ENCODE measurements at places on chromosomes 5 and 9. TPM values are rescaled to one million over a fixed set of nuclear protein-coding genes. Genes with fewer than 3 reads are reported as not detected.

GRCh38 chr5:140480310-140481014 lies 67.0 kb upstream of the EIF4EBP3 start:
- peak overlapping the region; percentile 10 for H3K27ac ChIP-seq
- H3K27me3 ChIP-seq = no peaks in the 10 kb centered on the region
- peaks cover 20% of the 10 kb centered on the region for H3K4me1 ChIP-seq
- no peak for DNase-seq
- H3K36me3 ChIP-seq = peaks cover 5% of the 10 kb centered on the region

GRCh38 chr5:55973296-55973695 lies 21.5 kb downstream of the IL6ST start:
- no peak for DNase-seq
- peaks cover 6% of the 10 kb centered on the region for H3K4me1 ChIP-seq
- no peak overlapping the region for H3K27ac ChIP-seq
- peaks cover 4% of the 10 kb centered on the region for H3K36me3 ChIP-seq
- no peak overlapping the region for H3K4me3 ChIP-seq

DNA sequence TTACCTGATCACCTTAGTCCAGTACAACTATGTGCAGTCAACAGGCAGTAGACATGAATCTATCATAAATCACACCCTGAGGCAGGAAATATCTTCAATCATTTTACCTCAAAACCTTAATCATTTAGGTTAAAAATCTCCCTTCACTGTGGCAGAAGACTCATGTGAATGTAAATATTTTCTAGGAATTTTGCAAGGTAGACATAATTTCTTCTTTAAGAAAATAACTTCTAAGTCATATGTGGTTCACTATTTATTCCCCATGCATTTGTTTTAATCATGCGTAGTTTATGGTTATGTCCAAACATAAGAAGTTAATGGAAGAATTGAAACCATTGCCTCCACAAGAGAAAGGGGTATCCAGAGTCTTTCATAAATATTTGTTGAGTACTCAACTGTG lies 97.0 kb downstream of the HMHB1 start:
- H3K36me3 ChIP-seq = no peaks in the 10 kb centered on the region
- H3K27me3 ChIP-seq = no peaks in the 10 kb centered on the region
- no peak overlapping the region for H3K27ac ChIP-seq
- H3K4me3 ChIP-seq = no peak overlapping the region
- DNase-seq = no peak
- no peaks in the 10 kb centered on the region for H3K4me1 ChIP-seq

GRCh38 chr5:155700333-155700732 lies 626.6 kb upstream of the SGCD start:
- no peak overlapping the region for H3K4me3 ChIP-seq
- no peaks in the 10 kb centered on the region for H3K27me3 ChIP-seq
- no peaks in the 10 kb centered on the region for H3K36me3 ChIP-seq
- no peaks in the 10 kb centered on the region for H3K4me1 ChIP-seq

DNA sequence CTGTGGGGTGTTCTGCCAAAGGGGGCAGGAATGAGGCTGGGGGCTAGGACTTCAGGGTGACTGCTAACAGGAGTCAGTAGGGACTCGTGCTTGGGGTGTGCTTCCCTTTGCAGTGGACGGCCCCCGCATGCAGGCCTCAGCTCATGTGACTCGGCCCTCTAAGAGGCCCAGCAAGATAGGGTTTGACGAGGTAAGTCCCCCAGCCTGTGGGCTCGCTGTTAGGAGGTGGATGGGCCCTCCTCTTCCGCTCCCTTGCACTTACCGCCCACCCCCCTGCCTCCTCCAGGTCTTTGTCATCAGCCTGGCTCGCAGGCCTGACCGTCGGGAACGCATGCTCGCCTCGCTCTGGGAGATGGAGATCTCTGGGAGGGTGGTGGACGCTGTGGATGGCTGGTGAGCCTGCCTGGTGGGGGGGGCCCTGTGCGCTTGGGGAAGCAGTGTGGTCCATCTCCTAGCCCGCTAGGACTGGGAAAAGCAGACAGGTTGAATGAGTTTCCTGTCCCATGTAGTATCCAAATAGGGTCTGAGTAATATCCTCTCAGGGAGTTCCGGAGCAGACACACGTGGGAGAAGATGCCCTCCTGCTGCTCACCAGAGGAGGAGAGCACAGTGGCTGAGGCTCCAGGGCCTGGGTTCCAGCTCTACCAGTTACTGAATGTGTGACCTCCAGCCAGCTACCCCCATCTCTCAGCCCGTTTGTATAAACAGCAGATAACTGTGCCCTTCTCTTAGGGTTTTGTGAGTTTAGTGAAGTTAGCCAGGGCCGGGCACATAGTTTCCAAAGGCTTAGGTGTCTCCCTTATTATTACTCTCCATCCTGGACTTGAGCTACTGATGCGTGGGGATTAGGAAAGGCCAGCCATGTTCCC lies 8.2 kb downstream of the CERCAM start:
- peaks cover 3% of the 10 kb centered on the region for H3K4me1 ChIP-seq
- no peak overlapping the region for H3K27ac ChIP-seq
- H3K4me3 ChIP-seq = no peak overlapping the region
- no peak for DNase-seq
- peaks cover 4% of the 10 kb centered on the region for H3K36me3 ChIP-seq

DNA sequence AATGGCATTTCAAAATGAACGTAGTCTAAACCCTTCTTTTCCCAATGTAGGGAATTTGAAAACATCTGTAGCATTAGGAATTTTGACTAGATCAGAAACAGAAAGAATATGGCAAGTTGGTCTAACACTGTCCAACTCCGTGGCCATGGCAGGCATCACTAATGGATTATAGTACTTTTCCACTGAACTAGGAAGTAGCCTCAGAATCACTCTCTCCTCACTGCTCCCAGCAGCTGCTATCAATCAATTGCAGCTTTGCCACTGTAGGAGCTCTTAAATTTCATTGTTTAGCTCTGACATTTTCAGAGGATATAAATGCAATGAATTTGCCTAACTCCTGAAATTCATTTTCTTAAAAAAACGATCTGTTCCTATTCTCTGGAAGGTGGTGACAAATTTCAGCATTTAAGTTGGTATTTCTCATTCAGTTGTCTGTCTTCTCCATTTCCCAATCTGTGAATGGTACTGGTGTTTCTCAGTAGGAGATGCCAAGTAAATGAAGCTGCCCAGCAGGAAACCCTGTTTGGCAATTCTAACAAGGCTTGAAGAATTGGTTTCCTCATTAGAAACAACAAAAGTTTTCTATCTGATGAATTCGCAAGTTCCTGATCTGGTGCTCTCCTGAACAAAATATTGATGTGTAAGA lies 64.7 kb downstream of the TLR4 start:
- H3K4me1 ChIP-seq = peaks cover 8% of the 10 kb centered on the region
- no peak overlapping the region for H3K4me3 ChIP-seq
- DNase-seq = no peak
- H3K27me3 ChIP-seq = peaks cover 1% of the 10 kb centered on the region

DNA sequence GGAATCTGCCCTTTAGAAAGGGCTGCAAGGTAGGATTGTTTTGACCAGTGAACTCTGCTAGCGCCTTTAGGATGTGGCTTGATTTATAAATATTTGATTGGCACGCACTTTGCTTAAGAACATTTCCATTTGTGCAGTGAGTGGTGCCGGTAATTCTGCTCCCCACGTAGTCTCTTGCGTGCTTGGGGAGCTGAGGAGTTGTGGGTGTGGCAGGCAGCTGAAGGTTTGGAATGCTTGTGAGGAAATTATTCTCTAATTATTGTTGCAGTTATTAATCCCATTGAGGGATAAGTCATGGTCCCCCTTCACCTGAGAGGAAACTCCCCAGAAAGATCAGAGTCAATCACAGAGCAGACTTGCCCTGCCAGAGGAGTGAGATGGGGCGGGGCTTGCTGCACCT lies 76.7 kb downstream of the FGF1 start:
- no peaks in the 10 kb centered on the region for H3K36me3 ChIP-seq
- no peak for DNase-seq
- no peak overlapping the region for H3K4me3 ChIP-seq
- no peaks in the 10 kb centered on the region for H3K27me3 ChIP-seq

DNA sequence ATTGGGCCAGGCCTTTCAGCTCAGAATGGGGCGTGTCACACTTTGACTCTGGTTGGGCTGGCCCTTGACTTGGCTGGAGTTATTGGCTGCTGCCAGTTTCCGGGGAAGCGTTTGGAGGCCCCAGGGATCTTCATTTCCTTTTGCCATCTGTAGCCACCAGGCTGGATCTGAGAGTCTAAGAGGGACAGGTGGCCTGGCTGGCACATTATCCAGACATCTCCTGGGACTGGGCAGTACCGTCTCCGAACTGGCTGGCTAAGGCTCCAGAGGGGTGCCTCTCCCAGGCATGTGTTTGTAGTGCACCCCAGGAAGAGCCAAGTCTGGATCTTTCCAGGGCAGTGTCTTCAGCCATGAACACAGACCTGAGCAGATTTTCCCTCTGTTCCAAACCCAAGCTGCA lies 9.7 kb upstream of the JADE2 start:
- no peak for DNase-seq
- no peaks in the 10 kb centered on the region for H3K27me3 ChIP-seq
- H3K27ac ChIP-seq = no peak overlapping the region
- H3K4me1 ChIP-seq = peaks cover 8% of the 10 kb centered on the region

DNA sequence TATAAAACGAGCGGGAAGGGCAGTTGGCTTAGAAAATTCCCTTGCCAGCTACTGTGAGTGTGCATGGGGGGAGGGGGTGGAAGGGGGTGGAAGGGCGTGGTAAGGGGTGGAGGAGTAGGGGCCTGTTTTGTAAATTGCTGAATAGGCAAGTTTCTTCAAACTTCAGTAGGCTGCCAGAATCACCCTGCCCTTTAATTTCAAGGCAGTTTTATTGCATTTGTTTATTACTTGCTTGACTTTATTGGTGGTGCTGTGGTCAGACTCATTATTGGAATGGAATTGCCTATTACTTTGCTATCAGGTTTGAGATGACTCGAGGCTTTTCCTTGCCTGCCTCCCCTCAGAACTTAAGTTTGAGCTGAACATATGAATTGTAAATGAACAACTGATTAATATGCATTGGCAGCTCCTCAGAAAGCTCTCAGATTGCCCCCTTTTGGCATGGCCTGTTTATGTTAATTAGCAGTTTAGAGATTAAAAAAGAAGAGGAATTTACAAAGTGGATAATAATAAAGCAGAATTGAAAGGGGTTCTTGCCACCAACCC lies 76.0 kb downstream of the SEMA6A start:
- H3K27me3 ChIP-seq = peaks cover 2% of the 10 kb centered on the region
- H3K4me3 ChIP-seq = no peak overlapping the region
- H3K27ac ChIP-seq = no peak overlapping the region
- peaks cover 53% of the 10 kb centered on the region for H3K36me3 ChIP-seq
- peaks cover 49% of the 10 kb centered on the region for H3K4me1 ChIP-seq

GRCh38 chr5:172637110-172637580 lies 3.9 kb upstream of the NEURL1B start:
- no peaks in the 10 kb centered on the region for H3K4me1 ChIP-seq
- no peak for DNase-seq
- H3K4me3 ChIP-seq = no peak overlapping the region
- H3K27me3 ChIP-seq = peaks cover 3% of the 10 kb centered on the region
- peaks cover 4% of the 10 kb centered on the region for H3K36me3 ChIP-seq

DNA sequence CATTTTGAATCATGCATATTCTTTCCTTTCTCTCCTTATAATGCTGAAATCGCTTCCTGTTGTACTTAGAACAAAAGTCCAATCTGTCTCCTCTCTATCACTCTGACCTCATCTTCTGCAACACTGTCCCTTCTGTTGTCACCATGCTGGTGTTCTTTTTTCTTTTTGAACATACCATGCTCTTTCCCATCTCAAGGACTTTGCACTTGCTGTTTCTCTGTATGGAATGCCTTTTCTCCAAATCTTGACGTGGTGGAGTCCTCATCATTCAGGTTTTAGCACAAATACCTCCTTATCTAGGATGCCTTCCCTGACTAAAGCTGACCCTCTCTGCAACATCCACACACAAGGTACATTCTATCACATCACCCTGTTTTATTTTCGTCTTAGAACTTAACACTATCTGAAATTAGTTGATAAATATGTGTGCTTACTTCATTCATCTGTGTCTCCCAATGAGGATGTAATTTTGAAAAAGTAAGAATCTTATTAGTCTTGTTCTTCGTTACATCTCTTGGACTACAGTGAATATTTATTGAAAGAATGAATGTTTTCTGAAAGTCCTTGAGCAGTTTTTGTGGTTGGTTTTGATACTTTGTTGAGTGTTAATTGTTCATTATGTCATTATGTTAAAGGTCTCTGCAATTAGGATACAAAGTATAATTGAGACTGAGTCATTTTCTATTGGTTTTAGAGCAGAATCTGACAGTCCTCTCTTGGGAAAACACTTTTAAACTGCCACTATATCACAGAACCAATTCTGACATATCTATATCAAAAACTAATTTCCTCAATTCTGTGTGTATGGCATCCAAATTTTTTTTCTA lies 145.3 kb upstream of the RASA1 start:
- no peak overlapping the region for H3K27ac ChIP-seq
- H3K27me3 ChIP-seq = no peaks in the 10 kb centered on the region
- no peak for DNase-seq

DNA sequence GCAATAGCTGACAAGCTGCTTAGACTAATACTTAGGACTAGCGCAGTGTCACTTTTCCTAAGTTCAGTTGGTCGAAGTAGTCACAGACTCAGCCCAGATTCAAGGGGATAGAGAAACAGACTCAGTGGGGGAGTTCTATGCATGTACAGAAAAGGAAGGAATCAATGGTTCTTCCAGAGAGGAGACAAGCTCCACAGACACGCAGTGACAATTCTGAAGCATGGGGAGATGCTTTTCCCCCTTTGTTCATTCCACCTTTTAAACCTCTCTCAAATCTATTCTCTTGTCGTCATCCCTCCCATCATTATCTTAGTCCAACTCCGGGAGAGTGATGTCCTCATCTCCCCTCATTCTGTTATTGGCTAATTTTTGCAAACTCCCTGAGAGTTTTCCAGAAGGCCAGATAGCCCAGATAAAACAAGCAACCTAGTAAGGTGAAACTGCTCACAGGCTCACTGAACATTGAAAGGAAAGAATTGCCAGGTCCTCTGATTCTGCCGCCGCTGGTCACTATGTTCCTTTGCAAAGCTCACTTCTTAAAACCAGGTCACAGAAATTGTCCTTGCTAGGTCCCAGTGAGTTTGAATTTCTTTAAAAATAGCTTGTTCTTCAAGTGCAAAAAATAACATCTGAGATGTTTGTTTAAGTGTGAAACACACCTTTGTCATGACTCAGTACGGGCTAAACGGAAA lies 13.4 kb upstream of the STRBP start:
- H3K27me3 ChIP-seq = no peaks in the 10 kb centered on the region
- no peak for DNase-seq
- H3K27ac ChIP-seq = no peak overlapping the region
- no peak overlapping the region for H3K4me3 ChIP-seq

GRCh38 chr9:127947841-127948710 lies 10.4 kb upstream of the DPM2 start:
- H3K4me3 ChIP-seq = no peak overlapping the region
- no peaks in the 10 kb centered on the region for H3K36me3 ChIP-seq
- no peak for DNase-seq
- peaks cover 6% of the 10 kb centered on the region for H3K27me3 ChIP-seq
- no peaks in the 10 kb centered on the region for H3K4me1 ChIP-seq

PCDHGA12 gene
- total RNA-seq = 3.8 TPM

TRMO gene
- 6.8 TPM for total RNA-seq

AIF1L gene
- total RNA-seq = 16.3 TPM

TTC16 gene
- total RNA-seq = 0.08 TPM

PELO gene
- total RNA-seq = 31.0 TPM
